Left lobe of liver (tissue), 2 donors: ENCODE measurements at places on chromosomes 5 and 9. TPM values are rescaled to one million over a fixed set of nuclear protein-coding genes. Genes with fewer than 3 reads are reported as not detected.

PAPPA gene
- total RNA-seq = 0.13 TPM

ENG gene
- 34.1 TPM for total RNA-seq

SLC6A3 gene
- not detected for total RNA-seq

FBXO4 gene
- total RNA-seq = 5.6 TPM

MSX2 gene
- not detected for total RNA-seq

FAXDC2 gene
- total RNA-seq = 83.6 TPM

IFNE gene
- not detected for total RNA-seq

GZMA gene
- total RNA-seq = not detected

- peak; percentile 35 for DNase-seq
Observed at GRCh38 chr9:114310471-114311450, 12.1 kb upstream of the ORM1 start.

- no peak for DNase-seq
Observed at GRCh38 chr9:115109486-115109885, 8.5 kb downstream of the TNC start.

GRCh38 chr5:40873286-40873880, 32.2 kb downstream of the CARD6 start:
- DNase-seq = no peak

- no peak for DNase-seq
Observed at GRCh38 chr5:14737291-14737690, 72.8 kb downstream of the OTULIN start.

GRCh38 chr5:165360784-165361542, 1855.5 kb downstream of the MAT2B start:
- no peak for DNase-seq

DNA sequence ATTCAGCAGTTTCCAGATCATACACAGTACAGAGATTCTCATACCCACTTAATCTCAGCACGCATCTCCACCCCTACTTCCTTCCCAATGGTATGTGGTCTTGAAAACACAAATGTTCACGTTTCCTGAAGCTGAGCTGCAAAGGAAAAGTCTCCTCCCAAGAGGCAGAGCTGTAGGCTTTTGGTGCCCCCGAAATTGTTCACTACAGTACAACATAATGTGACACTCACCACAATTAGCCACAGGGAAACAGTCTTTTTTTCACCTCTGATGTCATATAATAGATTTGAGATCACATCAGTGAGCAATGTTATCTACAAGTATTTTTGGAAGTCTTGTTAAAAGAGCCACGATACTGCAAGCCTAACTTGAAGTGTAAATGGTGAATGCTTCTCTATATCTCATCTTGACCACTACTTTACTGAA, 40.2 kb downstream of the NFIB start:
- DNase-seq = no peak

GRCh38 chr5:1480217-1480616, 35.0 kb upstream of the SLC6A3 start:
- DNase-seq = peak; percentile 58

DNA sequence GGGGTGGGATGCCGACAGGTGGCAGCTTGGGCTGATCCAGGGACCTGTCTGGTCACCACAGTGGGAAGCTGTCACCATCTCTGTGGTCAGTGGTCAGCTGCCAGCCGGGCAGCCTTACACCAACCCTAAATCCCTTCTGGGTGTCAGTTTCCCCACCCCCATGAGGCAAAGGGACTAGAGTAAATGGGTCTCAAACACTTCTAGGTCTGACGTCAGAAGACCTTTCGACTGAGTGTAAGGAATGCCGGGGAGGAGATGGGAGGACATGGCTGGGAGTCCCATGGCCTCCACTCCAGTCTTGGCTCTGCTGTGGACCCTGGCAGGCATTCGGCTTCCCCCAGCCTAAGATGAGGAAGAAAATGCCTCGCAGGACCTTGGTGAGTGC, 40.3 kb upstream of the SLC25A51 start:
- DNase-seq = no peak

GRCh38 chr9:19023078-19023477, 9.9 kb downstream of the SAXO1 start:
- DNase-seq = no peak

- DNase-seq = no peak
Observed at GRCh38 chr9:93346231-93347112, 105.0 kb upstream of the FAM120A start.

DNA sequence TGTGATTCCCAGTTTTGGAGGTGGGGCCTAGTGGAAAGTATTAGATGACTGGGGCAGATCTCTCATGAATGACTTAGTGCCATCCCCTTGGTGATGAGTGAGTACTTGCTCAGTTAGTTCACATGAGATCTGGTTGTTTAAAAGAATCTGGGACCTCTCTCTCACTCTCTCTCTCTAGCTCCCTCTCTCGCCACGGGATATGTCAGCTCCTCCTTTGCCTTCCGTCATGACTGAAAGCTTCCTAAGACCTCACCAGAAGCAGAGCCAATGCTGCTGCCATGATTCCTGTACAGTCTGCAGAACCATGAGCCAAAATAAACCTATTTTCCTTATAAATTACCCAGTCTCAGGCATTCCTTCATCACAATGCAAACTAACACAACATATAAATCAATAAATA, 176.7 kb downstream of the PRELID2 start:
- DNase-seq = no peak

DNA sequence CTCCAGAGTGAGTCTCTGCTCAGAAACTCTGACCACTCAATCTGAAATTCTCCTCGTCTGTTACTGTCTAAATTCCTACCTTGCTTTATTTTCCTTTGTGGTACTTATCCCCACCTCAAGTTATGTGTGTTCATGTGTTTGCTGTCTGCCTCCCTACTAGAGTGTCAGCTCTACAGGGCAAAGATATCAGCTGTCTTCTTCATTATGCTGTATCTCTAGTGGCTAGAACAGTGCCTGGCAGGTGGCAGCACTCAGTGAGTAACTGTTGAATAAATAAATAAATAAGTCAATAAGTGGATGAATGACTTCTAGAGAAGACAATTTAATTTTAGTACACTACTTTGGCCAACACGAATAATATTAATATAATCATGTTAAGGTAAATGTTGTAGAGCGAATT, 92.3 kb downstream of the BOD1 start:
- no peak for DNase-seq

DNA sequence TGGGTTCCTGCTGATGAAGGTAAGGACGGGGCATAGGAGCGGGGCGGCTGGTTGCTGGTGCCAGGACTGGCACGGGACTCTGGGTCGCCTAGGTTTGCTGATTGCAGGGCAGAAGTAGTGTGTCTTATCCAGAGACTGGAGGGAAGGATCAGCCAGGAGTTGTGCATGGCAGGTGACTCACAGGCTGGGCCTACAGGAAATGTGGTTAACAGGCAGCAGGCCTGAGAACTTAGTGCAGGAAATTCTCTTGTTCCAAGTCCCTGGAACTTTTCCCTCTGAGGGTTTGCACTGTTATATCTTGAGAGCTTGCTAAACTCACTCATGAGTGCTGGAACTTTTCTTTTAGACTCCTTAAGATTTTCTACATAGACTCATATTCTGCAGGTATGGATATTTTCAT, 95.1 kb downstream of the ANXA2R start:
- DNase-seq = no peak

GRCh38 chr5:172506251-172506650, 51.9 kb upstream of the SH3PXD2B start:
- DNase-seq = peak; percentile 10

DNA sequence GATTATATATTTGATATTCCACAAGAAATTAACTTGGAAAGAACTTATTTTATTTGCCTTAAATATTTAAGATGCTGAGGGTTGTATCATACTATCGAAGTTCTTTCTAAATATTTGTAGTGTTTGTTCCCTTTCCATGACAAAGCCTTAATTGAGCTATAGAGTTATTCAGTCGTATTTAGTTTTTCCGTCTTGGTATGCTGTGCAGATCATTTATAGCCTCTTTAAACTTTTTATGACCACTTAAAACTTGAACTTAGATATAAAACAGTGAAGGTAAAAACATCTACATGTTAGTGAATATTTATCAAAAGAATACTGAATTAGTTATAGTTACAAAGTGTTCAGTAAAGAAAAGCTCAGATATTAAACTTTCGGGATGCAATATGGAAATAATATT, 74.4 kb downstream of the PARP8 start:
- DNase-seq = no peak

GRCh38 chr5:30693326-30693725, 500.2 kb upstream of the CDH6 start:
- DNase-seq = no peak

DNA sequence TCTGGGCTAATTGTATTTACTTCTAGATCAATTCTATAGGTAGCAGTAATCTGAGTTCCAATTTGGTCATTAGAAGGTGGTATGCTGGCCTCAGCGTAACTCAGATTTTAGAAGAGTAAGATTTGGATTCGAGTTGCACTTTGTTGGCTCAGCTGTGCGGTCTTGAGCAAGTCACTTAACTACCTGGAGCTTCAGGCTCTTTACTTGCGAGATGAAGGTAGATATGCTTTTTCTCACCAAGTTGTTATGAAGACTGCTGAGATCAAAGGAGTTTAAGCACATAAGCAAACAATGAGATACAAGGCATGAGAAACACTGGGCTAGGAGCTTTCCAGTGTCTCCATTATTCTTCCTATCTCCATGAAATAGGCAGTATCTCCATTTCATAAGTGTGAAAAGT, 133.8 kb upstream of the RANBP3L start:
- no peak for DNase-seq

DNA sequence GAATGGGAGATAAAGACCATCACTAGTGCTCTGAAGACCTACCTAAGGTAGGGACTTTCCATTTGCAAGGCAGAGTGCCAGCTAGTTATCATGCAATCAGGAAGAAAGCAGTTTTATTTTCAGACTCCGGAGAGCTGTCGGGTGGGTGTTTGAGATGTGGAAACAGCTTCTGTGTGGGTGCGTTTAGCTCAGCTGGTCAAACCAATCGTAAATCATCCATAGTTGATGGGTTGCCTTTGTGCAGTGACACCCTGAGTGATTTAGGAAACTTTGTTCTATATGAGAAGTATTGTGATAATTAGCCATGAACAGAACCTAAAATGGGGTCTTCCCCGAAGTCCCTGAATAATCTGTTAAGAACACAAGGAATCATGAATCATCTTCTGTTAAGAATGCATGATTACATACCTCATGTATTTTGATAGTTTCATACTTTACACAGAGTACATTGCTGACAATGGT, 284.3 kb downstream of the ARHGAP26 start:
- DNase-seq = no peak

- no peak for DNase-seq
Observed at GRCh38 chr5:58803056-58803455, 220.2 kb downstream of the RAB3C start.

DNA sequence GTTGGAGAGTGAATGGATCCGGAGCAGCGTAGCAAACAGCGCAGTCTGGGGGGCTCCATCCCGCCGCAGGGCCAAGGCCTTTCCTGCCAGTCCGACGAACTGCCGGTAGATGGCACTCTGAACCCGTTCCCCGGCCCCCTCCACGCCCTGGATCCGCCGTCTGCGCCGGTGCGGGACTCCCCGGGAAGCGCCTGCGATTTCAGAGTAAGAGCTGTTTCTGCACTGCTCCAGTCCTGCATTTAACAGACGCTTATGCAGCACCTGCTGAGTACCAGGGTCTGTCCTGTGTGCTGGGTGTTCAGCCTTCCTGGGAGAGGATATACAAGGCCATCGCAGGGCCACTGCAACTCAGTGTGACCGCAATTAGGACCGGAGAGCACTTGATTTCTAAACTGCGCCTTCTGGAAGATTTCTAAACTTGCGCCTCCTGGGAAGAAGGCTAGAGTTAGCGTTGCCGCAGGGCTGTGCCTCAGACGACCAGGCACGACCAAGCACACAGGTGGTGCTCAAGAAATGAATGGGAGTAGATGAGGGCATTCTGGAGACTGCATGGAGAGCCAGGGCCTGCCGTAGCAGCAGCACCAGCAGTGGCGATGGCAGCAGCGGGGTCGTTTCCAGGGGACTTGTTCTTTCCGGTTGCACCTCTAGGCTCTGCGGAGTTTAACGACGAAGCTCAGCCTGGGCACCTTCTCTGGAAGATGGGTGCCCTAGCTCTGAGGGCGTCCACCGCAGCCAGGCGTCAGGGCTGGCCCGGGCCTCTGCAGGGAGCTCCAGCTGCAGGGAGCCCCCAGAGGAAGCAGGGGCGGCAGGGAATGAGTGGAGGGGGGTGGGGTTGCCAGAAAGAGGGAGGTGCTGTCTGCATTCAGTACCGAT, 14.3 kb upstream of the TIFAB start:
- peak; percentile 72 for DNase-seq

- no peak for DNase-seq
Observed at GRCh38 chr9:82192211-82192610, 203.6 kb downstream of the SPATA31D1 start.

- DNase-seq = no peak
Observed at GRCh38 chr5:151286246-151286645, 17.3 kb downstream of the SLC36A3 start.
